ENCODE measurements at places on chromosomes 6 and 20. TPM values are rescaled to one million over a fixed set of nuclear protein-coding genes. Genes with fewer than 3 reads are reported as not detected.

The CD40 gene
- polyA plus RNA-seq = 11.6 TPM

The FAM209A gene
- 0.09 TPM for polyA plus RNA-seq

The FAM83D gene
- polyA plus RNA-seq = 40.1 TPM

The PDYN gene
- polyA plus RNA-seq = not detected

The OR2H1 gene
- not detected for polyA plus RNA-seq

The TREML2 gene
- polyA plus RNA-seq = not detected

The OPN5 gene
- polyA plus RNA-seq = not detected

The PCK1 gene
- polyA plus RNA-seq = not detected

The LPA gene
- polyA plus RNA-seq = not detected
